ENCODE measurements at places on chromosomes 7 and 10. TPM values are rescaled to one million over a fixed set of nuclear protein-coding genes. Genes with fewer than 3 reads are reported as not detected.

INMT gene
- 6.0 TPM for total RNA-seq

LRIT2 gene
- total RNA-seq: not detected

PTPRE gene
- total RNA-seq: 15.9 TPM

ABCF2 gene
- 38.3 TPM for total RNA-seq

FIS1 gene
- total RNA-seq: 132 TPM

WIPF3 gene
- 2.3 TPM for total RNA-seq

CCDC6 gene
- 91.0 TPM for total RNA-seq

MYH16 gene
- total RNA-seq: not detected

SEC31B gene
- 13.2 TPM for total RNA-seq

SPDYE11 gene
- not detected for total RNA-seq

ZNF277 gene
- 14.1 TPM for total RNA-seq

NUDT5 gene
- 89.0 TPM for total RNA-seq

ADD3 gene
- total RNA-seq: 127 TPM

ANKRD2 gene
- not detected for total RNA-seq

CYP2C9 gene
- total RNA-seq: 3.1 TPM

UCN3 gene
- total RNA-seq: 4.0 TPM

RPEL1 gene
- not detected for total RNA-seq

HMX3 gene
- 0.35 TPM for total RNA-seq

VWA2 gene
- 2.4 TPM for total RNA-seq

GRM3 gene
- not detected for total RNA-seq

SPDYE8 gene
- not detected for total RNA-seq

IDI1 gene
- 142 TPM for total RNA-seq

FAM170B gene
- not detected for total RNA-seq

TRPV6 gene
- total RNA-seq: 0.05 TPM

ARL4A gene
- total RNA-seq: 27.5 TPM

FAM149B1 gene
- 16.4 TPM for total RNA-seq

DNA2 gene
- 7.7 TPM for total RNA-seq

INPP5A gene
- 29.9 TPM for total RNA-seq

MRPS17 gene
- total RNA-seq: 19.3 TPM

ARHGAP21 gene
- total RNA-seq: 107 TPM

SEMA4G gene
- total RNA-seq: 133 TPM

RTKN2 gene
- total RNA-seq: 7.4 TPM

EIF3B gene
- 94.4 TPM for total RNA-seq

NSUN5 gene
- total RNA-seq: 17.3 TPM

SPDYE2B gene
- total RNA-seq: not detected

POM121 gene
- total RNA-seq: 34.8 TPM

HTR7 gene
- 0.07 TPM for total RNA-seq

NPFFR1 gene
- 0.07 TPM for total RNA-seq

ARL3 gene
- total RNA-seq: 5.6 TPM

VWDE gene
- total RNA-seq: 0.59 TPM

DGKI gene
- total RNA-seq: 0.67 TPM

MMP21 gene
- not detected for total RNA-seq

ITGA8 gene
- total RNA-seq: 3.5 TPM

FGL2 gene
- total RNA-seq: 6.4 TPM

CCDC3 gene
- 1.4 TPM for total RNA-seq

COG5 gene
- 46.8 TPM for total RNA-seq

CPED1 gene
- 15.9 TPM for total RNA-seq

IRF5 gene
- 5.0 TPM for total RNA-seq

FFAR4 gene
- total RNA-seq: 44.2 TPM

TRIM4 gene
- 23.9 TPM for total RNA-seq

FGFR2 gene
- 25.6 TPM for total RNA-seq

PTPN20 gene
- total RNA-seq: 2.7 TPM

FOXI2 gene
- 0.08 TPM for total RNA-seq

GPR85 gene
- total RNA-seq: 0.15 TPM

NPSR1 gene
- total RNA-seq: not detected

LSM5 gene
- total RNA-seq: 42.7 TPM

NUB1 gene
- 42.3 TPM for total RNA-seq

Measured in colonic mucosa (tissue), 4 donors.